NK-92 treated with Interleukin-12 subunit alpha and Interleukin-12 subunit beta, amount 100 ng/mL, for 24 hours (cell line): ENCODE measurements at places on chromosomes 2 and 18.

GRCh38 chr2:102703748-102704147 is 58.1 kb upstream of the TMEM182 start:
- no peak for DNase-seq

GRCh38 chr18:26487437-26487836 is 60.9 kb downstream of the KCTD1 start:
- peak; percentile 82 for DNase-seq

DNA sequence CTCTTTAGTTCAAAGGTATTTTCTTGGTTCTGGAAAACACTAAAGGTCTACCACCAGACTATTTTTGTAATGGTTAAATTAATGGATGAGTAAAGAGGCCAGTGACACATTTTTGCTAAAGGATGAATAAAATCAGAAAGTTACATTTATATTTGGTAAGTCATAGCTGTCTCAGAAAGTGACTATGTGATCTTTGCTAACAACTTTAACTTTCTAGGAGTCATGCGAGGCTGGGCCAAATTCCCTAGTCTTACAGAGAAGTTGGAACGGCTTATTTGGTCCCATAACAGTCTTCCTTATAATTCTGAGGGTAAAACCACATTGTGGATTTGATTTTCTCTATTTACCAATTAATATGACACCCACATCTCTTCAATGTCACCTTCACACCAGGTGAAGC is 198.1 kb downstream of the PDE1A start:
- DNase-seq = no peak

- DNase-seq = no peak
Observed at GRCh38 chr2:46308081-46308480, 10.9 kb downstream of the EPAS1 start.

DNA sequence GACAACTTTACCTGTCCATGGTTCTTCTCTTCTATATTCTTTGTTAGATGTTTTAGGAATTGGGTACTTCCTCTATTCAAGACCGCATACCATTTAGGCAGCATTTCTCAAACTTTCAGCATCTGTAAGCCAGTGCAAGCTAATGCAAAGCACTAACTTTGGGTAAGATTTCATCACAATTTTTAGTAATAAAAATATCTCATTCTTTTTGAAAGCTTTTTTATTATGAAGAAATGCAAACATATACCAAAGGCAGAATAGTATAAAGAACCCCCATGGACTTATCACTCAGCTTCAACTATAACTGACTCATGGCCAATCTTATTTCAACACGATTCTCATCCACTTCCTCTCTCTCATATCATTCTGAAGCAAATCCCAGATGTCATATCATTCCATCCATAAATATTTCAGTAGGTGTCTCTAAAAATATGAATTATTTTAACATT is 32.9 kb downstream of the INO80C start:
- no peak for DNase-seq

DNA sequence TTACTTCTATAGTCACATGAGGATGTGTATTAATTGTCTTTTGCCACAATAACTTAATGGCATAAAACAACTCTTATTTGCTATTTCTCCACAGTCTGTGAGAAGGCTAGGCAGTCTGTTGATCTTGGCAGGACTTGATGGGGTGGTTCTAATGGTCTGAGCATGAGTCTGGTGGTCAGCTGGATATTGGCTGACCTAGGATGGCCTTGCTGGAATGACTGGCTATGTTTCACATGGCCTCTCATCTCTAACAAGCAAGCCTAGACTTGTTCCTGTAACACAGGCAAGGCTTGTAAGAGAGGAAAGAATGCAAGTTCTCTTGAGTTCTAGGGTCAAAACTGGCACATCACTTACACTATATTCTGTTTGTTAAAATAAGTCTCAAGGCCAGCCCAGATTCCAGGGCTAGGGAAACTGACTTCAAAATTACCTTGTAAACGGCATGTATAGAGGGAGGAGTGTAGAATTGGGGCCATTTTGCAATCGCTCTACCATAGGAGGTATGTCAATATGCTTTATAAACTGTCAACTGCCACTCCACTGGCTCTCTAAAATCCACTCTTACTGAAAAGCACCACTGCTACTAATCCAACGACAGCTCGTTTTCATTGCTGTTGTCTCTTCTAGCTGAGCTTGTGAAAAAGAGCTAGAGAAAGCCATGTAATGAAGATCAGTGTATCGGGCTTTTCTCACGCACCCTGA is 325.0 kb upstream of the PKDCC start:
- no peak for DNase-seq

- no peak for DNase-seq
Observed at GRCh38 chr2:182606728-182607681, 109.1 kb upstream of the DNAJC10 start.

DNA sequence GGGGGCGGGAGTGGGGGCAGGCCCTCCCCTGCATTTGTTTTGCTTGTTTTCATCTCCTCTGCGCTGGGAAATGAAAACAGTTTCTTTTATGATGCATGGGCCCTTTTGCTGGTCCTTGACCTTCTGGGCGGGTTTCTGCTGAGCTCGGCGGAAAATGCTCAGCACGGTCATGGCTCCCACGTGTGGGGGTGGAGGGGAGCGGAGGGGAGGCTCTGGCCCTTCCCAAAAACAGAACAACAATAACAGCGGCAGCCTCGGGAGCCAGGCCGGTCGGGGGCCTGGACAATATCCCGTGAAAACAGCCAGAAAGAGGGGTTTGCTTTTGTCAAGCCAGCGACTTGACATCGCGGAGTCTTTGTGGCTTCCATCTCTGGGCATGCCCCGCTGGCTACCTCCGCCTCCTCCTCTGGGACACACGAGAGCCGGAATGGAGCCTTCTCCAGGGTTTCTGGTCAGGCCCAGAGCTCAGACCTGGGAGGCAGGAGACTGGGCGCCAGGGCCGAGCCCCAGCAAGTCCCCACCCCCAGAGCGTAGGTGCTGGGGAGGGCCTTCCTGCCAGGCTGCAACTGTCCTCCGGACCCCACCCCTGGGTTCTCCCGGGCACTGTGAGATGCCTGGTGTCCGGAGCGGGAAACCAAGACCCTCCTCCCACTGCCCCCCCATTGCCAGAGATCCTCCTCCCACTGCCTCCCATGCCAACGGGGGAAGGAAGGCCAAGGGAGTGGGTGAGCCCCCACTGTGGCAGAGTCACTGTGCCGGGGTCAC is 35.9 kb upstream of the SNED1 start:
- no peak for DNase-seq

GRCh38 chr2:71212336-71212735 is 14.6 kb downstream of the PAIP2B start:
- no peak for DNase-seq

- DNase-seq = no peak
Observed at GRCh38 chr2:186690786-186691185, 3.1 kb upstream of the FAM171B start.

- no peak for DNase-seq
Observed at GRCh38 chr2:205659922-205660321, 22.4 kb upstream of the NRP2 start.

DNA sequence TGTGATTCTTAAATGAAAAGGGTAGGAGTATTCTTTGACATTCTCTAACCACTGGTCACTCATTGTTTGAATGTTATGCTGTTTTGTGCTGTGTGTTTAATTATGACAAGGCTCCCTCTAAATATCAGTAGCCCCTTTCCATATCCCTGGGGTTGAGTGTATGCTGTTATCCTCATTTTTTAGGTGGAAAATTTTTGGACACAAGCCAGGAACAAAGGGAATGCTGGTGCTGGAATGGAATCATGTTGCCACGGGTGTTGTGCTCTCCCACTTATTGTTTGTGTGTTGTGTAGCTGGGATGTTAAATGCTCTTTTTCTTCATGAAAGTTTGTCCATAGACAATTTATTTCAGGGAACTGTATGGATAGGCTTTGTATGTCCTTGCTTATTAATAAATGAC is 43.3 kb downstream of the ZNF532 start:
- no peak for DNase-seq

GRCh38 chr2:129006135-129006886 is 687.6 kb upstream of the HS6ST1 start:
- no peak for DNase-seq

DNA sequence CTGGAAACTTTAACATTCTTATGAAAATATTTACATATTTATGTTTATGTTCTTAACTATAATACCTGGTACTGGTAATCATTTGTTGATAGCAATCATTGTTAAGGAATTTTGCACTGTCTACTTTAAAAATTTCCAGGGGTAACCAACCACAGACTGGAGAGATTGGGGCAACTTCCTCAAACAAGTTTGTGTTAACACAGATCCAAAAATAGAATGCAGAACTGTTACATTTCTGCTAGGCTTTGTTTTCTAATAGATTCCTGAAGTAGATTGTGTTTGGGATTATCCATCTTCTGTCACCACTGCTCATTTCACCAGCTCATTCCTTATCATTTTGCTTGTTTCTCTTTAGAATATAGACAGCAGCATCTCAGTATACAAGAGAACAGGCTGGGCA is 23.7 kb downstream of the RNF125 start:
- DNase-seq = no peak

DNA sequence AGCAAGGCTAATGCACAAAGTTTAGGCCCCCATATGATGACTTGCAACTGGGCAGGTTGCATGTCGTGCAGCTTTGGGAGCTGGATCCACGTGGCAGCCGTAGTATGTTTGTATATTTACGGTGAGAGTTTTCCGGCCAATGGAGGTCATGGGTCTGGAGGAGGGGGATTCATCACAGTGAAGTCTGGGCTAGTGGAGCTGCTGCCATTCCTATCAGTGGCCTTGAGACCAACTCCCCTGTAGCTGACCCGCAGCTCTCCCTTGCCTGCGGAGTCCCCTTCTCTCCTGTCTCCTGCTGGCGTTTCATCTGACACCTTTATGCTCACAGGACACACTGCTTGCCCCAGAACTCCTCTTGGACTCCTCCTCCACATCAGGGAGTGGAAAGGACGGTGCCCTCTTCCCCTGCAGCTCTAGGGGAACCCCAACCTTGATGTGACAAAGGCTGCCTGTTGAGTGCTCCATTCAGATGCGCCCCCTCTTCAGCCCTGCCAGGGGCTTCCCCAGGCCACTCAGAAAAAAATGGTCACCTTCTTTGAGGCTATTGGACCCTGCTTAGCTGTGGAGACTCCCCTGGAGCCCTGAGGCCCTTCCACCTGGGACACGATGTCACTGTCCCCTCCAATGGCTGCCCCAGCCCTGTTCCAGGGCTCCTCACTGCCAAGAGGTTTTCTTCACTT is 121.7 kb downstream of the PXDN start:
- no peak for DNase-seq
